ENCODE measurements at places on chromosomes 3 and 15. TPM values are rescaled to one million over a fixed set of nuclear protein-coding genes. Genes with fewer than 3 reads are reported as not detected.
A peak's percentile ranks its signal among the peaks of the same experiment; 100 is the strongest.

DNA sequence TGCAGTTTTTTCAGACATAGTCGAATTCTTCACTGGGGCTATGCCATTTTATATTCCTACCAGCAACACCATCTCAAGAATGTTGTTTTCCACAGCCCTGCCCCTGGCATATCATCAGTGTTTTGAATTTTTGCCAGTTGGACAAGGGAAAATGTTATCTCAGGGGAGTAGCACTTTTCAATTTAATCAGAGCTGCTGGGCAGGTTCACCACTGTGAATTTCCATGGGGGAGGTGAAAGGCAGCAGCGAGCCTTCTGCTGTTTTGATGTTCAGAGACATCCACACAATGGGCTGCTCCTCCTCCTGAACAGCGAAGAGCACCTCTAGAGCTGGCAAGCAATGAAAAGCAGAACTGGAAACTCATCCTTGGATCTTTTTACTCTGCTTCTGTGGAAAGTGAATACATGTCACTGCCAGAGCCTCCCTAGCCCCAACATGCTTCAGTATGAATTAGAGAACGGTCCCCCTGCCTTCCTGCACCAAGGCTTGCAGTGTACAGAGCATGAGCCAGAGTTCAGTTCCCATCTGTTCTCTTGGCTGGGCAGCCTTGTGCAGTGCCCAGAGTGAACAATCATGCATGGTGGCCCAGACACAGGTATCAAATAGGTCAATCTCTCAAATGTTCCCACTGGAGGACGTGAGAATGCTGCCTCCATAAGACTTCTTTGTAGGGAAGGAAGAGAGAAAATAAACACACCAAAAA is 56.1 kb upstream of the RAD18 start:
- DNase-seq, result no peak

Gene ROBO2
- total RNA-seq, result not detected

GRCh38 chr15:41799488-41799805 is 25.2 kb downstream of the MAPKBP1 start:
- DNase-seq, result no peak

DNA sequence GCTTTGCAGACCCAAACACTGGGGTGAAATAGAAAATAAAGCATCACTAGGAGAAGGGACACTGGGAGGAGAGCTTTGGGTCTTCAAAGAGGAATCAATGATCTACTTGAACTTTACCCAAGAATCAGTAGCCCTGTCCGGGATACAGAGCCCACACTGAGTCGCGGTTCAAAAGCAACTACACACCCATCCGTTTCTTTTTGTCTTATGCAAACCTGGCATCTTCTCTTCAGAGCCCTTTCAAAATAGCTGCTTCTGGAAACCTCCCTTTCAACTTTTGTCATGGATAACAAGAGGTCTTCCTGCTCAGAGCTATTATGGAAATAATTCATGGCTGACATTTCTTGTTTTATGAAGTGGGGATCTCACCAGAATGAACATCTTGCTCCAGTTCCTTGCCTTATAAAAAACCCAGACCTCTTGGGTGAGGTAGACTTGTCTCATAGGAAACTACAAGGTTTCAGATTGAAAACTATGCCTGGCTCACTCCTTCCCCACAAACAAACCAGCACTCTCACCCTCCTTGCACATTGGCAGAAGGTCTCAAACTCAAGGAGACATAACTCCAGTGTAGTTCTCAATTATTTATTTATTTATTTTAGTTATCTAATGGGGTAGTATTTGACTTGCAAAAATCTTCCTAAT is 115.1 kb upstream of the ARHGEF3 start:
- peak; percentile 29 for DNase-seq

DNA sequence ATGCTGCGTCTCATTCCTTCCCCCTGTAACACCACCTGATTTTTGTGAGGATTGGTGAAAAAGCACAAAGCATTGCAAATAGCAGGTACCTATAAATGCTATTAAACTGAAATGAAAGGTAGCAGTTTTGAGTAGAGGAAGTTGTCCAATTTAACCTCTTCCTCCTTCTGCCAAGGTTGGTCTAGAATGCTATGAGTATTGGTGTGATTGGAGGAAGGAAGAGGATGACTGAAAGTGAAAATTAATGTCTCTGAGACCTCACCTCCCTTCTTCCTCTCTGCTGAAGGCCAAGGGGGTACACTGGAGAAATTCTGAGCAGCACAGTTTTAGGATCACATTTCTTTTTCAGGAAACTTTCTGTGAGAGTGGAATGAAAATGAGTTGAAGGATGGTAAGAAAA is 94.4 kb downstream of the DTWD1 start:
- no peak for DNase-seq

Gene SKIC8
- total RNA-seq, result 73.8 TPM

Gene STRIT1
- not detected for total RNA-seq

DNA sequence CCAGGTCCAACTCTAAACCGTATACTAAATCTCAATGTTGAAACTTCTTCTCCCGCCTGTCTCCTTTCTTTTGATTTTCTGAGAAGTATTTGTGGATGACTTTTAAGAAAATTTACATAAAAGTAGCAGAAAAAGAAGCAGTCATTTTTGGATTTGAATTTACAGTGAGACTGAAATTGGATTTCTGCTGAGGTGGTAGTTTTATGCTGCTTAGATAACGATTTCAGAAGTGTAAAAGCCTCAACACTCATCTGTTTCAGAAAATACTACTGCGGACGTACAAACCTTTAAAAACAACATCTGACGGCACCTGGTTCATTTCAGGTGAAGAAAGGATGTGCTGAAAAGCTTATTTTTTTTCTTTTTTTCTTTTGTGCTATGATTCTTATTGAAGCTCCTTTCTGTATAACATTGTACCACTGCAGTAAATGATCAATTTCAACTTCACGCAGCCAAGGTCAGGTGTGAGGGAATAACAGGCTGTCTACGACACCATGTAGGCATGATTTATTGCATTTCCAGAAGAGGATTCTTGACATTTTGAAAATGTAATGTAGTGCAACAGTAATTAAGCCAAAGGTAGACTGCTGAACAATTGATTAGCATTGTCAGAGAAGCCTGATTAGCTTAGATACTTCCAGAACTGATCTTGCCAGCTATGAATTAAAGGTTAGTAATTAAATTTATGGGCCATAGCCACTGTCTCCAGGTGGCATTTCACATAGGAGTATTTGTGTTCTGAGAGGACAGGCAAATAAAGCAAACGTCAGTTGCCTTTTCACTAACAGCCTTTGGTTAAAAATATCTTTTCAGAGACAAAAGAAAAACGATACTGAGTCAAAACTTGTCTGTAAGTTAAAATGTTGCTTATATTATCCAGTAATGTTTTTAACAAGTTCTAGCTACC is 134.6 kb upstream of the KBTBD8 start:
- no peak for DNase-seq

Gene UBE2E2
- total RNA-seq, result 18.1 TPM

- no peak for DNase-seq
Observed at GRCh38 chr3:108011616-108012015, 79.2 kb downstream of the CD47 start.

GRCh38 chr15:35963326-35963725 is 417.4 kb upstream of the DPH6 start:
- DNase-seq, result no peak

Gene GXYLT2
- 0.16 TPM for total RNA-seq

All from activated naive CD8-positive, alpha-beta T cell treated with anti-CD3 and anti-CD28 coated beads for 36 hours (primary cell).